Thoracic aorta (tissue), 2 donors: ENCODE measurements at places on chromosomes 7 and 10. TPM values are rescaled to one million over a fixed set of nuclear protein-coding genes. Genes with fewer than 3 reads are reported as not detected.

DNA sequence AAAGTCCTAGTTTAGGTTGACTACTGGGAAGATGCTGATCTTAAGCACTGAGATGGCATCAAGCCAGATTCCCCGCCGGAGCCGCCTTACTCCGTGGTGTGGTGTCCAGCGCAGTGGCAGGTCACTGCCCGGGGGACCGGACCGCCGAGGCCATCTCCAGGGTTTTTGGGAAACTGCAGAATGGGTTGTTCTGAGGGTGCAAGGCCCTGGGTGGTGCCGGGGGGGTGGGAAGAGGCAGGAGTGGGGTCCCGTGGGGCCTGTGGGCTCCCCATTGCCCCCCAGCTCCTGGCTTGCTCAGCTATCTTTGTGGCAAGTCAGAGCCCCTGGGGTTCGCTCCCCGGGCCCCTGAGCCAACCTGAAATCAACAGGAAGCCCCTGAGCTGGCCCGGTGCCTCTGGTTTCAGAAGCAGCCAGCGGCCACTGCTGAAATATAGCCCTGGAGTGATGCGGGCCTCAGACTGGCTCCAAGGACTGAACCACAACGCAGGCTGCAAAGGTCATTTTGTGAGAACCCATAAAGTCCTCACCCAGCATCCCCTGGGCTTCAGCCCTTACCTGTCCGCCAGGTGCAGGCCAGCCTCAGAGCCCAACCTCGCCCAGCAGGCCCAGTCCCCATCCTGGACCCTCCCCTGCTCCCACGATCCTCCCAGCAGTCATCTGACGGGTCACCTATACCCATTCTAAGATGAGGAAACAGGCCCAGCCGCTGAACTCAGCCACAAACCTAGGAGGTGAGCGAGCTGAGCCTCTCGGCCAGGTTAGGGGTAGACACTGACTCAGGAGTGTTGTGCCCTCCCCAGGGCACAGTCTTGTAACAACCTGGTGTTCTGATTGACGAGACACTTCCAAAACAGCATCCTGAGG lies 102.7 kb downstream of the PDGFA start:
- no peak for DNase-seq

DNA sequence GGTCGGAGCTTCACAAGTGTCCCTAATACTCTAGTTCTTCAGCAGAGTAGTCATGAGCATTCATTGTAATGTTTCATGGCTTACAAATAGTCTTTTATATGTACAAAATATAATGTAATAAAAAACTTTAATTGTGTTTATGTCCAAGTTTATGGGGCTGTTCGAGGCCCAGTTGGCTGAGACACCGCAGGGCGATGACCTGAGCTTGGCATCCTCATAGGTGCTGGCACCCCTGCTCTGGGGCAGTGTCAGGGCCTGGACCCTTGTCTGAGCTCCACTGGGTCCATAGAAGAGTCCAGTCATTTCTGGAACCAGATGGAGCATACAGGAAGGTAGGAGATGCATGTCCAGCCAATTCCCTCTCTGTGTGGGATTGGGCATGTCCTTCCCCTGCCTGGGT lies 12.9 kb upstream of the ZMIZ1 start:
- no peak for DNase-seq

GRCh38 chr7:4689668-4690067 lies 7.6 kb downstream of the FOXK1 start:
- DNase-seq, result no peak

DNA sequence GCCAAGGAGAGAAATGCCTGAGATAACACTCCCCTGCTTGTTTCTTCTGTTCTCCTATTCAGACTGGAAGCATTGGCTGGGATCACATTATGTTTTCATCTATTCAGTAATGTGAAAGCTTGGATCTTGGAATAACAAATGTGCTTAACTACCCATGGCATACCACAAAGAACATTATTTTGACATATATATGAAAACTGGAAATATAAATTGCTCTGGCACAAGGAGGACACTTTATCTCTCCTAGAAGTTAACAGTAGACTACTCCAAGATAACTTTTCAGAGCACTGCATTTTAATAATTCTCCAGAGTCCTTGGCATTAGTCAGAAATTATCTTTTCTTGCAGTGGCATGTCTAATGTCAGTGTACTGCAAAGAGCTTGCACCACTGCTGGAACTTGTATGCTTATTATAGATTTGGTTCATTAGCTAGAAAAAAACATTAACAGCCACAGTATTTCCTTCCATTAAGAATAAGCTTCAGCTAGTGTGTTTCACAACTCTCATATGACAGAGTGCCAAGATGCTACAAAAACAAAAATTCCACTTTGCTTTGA lies 169.3 kb upstream of the LRRN3 start:
- no peak for DNase-seq

DNA sequence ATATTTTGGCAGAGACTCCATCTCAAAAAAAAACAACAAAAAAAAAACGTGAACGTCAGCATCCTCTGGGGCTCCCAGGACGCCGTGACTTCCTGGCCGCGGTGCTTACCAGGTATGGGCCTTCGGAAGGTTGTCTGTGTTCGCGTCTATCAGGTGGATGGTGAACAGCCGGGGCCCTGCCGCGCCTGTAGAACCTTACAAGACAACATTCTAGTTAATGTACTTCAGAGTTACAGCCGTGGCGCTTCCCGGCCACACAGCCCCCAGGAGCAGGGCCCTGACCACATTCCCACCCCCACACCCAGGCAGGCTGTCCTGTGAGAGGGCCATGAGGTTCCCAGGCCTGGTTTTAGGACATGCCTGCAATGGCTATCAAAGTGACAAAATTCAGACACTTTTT lies 111.0 kb downstream of the SMURF1 start:
- DNase-seq, result no peak

- no peak for DNase-seq
Measured at GRCh38 chr7:6655636-6656385, 18.7 kb downstream of the ZNF316 start.

The MALRD1 gene
- total RNA-seq, result 0.92 TPM

DNA sequence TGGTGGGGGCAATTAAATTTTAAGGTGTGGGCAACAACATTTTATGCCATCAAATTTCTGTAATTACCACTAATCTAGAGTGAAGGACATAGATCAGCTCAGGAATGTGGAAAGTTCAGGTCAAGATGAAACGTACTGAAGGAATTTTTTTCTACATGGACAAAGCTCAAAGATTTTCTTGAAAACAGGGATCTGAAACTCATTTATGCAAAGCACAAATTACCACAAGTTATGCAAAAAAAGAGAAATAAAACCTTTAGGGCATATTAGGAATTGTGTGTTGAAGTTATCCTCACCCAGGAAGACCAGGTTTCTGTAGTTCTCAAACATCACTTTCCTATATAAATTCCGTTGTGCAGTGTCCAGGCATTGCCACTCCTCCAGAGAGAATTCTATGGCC lies 18.9 kb downstream of the ZNF680 start:
- no peak for DNase-seq

DNA sequence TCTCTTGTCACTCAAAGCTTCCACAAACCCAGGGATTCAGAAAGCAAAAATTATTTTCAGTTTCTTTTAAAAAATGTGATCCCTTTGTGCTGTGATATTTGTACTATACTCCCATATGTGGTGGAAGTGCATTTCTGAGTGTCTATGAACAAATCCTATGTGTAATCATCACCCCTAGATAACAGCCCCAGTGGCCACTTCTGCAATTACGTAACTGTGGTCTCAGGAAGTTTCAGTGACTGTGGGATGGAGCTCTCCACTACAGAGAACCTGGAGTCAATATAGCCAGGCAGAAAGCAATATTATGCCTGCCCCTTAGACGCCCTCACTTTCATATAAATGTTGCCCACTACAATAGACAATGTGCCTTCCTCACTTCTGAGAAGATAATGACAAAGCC lies 1101.7 kb upstream of the GHITM start:
- no peak for DNase-seq

DNA sequence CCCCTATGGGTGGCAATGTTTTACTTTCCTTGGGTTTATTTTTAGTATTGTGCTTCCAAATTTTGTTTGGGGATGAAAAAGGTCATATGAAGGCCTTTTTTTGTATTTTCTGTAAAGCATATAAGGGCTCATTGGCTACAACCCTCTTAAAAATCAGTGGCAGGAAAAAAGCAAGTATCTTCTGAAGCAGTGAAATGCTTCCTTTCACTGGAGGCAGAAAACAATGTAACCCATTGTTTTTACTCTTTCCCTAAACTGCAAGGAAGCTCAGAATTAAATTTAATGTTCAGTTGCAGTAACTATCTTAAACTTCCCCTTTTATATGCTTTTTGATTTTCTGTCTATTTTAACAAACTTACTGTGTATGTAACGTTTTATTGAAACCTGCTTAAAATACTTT lies 148.7 kb upstream of the LYZL1 start:
- no peak for DNase-seq

- no peak for DNase-seq
Measured at GRCh38 chr10:109618301-109618700, 305.0 kb downstream of the XPNPEP1 start.

- no peak for DNase-seq
Measured at GRCh38 chr7:99340659-99341058, 15.0 kb downstream of the ARPC1A start.

- DNase-seq, result no peak
Measured at GRCh38 chr7:129530795-129531391, 28.6 kb downstream of the SMKR1 start.

DNA sequence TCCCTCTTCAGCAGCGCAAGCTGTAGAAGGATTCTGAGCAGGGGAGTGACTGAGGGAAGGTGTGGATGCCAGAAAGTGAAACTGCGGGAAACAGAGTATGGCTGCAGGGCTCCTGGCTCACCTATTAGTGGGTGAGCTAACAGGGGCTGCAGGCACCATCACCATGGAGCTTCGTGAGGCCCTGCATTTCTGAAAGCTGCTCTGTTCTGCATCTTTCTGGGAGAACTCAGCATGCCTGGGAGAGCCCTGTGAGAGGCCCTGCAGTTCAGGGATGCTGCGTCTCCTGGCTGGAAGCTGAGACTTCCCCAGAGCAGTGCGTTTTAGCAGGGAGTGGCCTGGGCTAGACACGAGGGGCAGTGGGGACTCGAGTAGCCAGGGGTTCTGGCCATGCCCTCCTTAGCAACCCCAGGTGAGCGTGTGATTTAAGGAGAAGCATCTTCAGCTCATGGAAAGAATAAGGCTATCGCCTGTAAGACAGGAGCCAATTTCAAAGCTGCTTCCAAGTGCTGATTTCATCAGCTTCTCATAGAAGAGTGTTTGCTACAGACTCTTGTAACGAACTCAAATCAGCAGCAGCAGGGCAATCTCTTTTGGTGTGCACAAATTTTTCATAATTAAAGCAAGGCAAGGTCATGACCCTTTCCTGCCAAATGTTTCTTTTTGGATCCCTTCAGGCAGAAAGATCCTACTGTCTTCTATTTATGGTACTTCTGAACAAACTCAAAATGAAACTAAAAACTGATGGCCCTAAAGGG lies 293.6 kb upstream of the ZNF32 start:
- DNase-seq, result no peak

DNA sequence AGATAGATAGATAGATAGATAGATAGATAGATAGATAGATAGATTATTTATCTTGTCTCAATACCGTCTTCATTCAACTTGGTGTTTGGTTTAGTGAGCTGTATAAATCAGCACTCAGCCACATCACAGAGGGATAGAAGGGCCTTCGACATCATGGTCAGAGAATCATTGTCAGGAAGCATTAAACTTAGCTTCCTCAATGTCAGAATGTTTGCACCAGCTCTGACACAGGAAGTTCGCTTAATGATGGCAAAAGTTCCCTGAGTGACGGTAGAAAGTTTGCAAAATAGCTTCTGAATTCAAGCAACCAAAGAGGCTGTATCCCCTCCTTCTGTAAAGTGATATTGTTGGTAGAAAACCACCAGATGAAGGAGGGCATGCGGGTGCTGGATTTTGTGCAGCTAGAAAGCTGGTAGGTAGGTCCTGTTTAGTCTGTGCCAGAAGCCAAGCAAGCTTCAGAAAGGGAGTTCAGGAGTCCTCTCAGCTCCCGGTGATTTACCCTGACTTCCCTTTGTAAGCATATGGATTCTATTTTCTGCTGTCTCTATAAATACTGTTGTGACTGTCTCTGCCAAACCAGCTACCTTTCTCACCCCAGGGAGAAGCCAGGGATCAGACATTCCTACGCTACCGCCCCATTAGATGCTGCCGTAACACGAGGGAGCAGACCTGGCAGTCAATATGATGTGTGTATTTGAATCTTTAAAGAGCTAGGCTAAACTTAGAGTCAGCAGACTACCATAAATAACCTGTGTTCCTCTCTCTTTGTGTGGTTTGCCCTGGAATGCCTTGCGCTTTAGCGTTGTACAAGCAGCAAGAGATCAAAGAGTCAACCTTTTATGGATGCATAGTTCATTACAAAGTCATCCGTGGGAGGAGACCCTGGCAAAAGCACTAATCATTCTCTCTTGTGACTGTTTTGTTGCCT lies 200.5 kb upstream of the KIAA1217 start:
- no peak for DNase-seq

The PROSER2 gene
- 6.2 TPM for total RNA-seq

DNA sequence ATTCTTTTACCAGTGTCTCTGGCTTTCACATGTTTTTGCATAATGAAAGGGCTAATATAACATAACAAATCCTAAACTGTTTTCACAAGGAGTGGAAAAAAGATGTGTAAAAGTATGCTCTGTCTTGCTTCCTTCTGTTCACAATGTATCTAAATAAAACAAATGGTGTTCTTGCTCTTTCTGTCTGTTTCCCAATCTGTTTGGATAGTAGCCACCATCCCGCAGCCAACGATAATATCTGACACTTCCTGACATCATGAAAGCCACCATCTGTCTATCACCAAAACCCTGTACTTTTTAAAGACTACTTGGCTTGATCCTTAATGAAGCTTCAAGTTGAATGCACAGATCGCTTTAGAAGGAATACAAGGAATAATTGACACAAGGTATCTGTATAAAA lies 246.2 kb downstream of the ETV1 start:
- DNase-seq, result no peak

The CRCP gene
- total RNA-seq, result 32.5 TPM

GRCh38 chr10:112981553-112981952 lies 31.5 kb downstream of the TCF7L2 start:
- no peak for DNase-seq

The DENND2A gene
- 4.9 TPM for total RNA-seq

The GBX1 gene
- not detected for total RNA-seq

GRCh38 chr10:28429573-28430216 lies 103.2 kb upstream of the WAC start:
- no peak for DNase-seq

DNA sequence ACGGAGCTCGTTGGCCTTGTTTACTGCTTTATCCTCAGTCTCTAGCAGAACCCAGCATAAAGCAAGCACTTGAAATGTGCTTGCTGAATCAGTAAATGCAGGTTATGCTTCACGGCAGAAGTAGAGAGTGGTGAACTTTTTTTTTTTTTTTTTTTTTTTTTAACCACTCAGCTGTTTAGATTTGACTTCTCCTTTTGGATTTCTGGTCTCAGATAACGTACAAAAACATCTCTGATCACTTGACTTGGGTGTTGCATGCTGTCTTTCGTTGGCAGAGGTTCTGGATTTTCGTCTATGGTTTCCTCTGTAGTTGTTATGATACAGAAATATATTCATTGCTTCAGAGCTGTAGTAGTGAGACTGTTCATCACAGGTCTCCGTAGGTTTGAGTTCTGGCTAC lies 242.5 kb upstream of the HABP2 start:
- no peak for DNase-seq
